Hippocampal formation (tissue), 2 donors: ENCODE measurements at places on chromosomes 6 and 20.

GRCh38 chr6:154938221-154938580 is 56.9 kb upstream of the TIAM2 start:
- DNase-seq: no peak

DNA sequence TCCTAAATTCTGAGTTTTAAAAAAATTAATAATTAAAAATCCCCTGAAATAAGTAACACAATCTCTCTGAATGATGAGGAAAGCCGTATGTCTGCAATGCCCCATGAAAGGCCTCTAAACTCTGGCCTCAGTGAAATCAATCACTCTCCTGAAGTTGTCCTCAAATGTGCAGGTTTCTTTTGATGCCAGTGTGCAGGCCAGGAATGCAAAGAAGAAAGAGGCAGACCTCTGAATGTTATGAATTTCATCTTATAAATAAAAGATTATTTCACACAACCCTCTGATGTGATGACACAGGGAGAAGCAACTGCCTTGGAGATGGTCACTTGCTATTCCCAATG is 121.8 kb downstream of the TBXT start:
- no peak for DNase-seq

DNA sequence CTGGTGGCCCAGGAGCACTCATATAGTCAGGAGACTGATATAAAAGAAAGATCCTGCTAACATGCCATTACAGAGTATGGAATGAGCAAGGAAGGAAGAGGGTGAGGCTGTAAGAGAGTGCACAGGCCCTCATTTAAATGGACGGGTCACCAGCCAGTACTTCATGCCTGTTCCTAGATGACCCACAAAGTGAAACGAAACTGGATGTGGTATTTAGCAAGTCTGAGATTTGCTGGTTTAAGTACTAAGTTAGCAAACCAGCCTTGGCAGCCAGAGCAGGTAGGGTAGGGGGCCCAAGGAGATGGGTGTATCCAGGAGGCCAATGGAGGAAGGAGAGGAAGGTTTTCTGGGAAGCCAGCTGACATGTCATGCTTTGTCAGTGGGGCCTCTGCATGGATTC is 15.9 kb downstream of the NT5E start:
- no peak for DNase-seq

- DNase-seq: no peak
These were observed 60.1 kb upstream of the FRMD1 start for GRCh38 chr6:168139121-168139520.

GRCh38 chr20:51554538-51555165 is 12.1 kb upstream of the NFATC2 start:
- DNase-seq: no peak

GRCh38 chr20:9488063-9488462 is 26.3 kb upstream of the LAMP5 start:
- peak; percentile 79 for DNase-seq

- DNase-seq: peak; percentile 63
These were observed 11.2 kb downstream of the TLDC2 start for GRCh38 chr20:36886859-36887751.

GRCh38 chr6:165616116-165616515 is 46.9 kb downstream of the PDE10A start:
- DNase-seq: no peak

DNA sequence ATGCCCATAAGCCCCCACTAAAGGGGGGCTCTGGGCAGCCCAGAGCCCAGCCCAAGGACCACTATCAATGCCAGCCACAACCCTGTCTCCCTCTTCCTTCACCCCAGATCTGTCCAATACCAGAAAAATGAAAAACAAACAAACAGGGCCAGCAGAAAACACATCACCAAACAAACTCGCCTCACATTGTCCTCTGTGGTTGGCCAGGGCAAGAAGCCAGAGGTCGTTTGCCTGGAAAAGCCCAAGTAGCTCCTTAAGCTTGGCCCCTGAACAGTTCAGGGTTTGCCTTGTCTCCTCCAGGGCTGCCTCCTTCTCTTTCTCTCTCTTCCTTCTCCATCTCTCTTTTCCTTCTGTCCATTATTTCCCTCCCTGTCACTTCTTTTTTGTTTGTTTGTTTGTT is 10.1 kb upstream of the SCUBE3 start:
- no peak for DNase-seq

- DNase-seq: no peak
These were observed 36.7 kb upstream of the PTPRK start for GRCh38 chr6:128557081-128557480.

GRCh38 chr6:24848461-24848860 is 49.7 kb upstream of the ARMH2 start:
- peak; percentile 78 for DNase-seq

DNA sequence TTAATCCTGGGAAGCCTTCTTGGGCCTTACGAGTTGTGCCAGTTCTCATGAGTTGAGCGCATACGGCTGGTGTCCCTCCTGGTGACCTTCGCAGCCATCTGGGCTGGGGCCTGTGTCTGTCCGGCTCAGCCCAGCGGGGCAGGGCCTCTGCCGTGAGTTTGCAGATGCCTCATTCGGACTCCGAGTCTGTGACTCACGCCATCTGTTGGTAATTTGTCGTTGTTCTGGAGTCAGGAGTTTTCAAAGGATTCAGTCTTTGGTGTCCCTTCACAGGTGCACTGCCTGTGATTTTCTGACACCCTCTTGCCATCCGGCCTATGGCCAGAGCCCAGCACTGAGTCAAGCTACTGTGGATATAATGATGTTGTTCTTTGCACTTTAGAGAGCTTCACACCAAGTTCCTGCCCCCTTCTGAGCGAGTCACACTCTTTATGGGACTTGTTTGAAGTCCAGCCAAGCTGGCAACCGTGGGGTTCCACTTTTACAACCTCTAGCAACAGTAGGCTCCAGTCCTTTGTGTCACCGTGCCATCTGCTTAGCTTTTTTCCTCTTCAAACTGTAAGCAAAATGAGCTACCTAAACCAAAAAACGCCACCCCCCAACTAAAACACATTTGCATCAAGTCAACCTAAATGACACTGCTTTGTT is 175.6 kb downstream of the AIG1 start:
- no peak for DNase-seq
